Thoracic aorta (tissue), 2 donors: ENCODE measurements at places on chromosomes 3 and 15.

DNA sequence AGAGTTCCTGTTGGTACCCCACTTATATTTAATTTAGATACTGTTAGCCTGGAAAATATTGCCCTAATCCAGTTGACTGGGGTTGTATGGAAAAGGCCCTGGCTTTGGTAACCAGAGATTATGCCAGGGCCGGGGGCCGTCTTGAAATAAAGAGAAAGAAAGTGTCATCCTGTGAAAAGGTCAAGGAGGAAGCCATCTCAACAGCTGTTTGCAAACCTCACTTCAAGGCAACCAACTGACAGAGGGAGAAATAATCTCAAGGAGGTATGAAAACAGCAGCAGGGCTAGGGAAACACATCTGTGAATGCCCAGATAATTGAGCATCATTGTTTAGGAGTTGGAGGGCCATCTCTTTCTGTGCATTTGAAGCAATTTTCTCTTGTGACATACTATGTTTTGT, 190.8 kb downstream of the SUCLG2 start:
- no peak for DNase-seq

GRCh38 chr15:28943611-28944230, 57.9 kb downstream of the APBA2 start:
- DNase-seq = no peak

DNA sequence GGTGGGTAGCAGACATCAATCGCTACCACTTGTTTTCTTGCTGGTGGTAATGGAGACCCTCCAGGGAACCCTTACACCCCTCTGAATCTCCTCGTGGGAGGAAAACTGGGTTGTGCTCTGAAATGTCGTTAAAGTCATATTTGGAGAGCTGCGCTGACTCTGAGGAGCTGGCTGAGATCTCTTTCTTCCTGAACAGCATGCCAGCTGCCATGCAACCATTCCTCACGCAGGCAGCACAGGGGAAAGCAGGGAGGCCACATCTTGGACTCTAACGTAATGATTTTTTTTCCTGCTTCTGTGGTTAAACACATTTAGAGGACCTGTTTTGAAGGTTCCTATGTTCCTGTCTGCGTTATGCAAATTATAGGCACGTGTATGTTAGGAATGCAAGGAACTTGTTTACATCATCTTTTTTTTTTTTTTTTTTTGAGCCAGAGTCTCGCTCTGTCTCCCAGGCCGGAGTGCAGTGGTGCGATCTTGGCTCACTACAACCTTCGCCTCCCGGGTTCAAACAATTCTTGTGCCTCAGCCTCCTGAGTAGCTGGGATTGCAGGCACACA, 156.7 kb downstream of the TJP1 start:
- no peak for DNase-seq

- DNase-seq = no peak
These were observed 108.2 kb downstream of the TP63 start for GRCh38 chr3:189739378-189739777.

- DNase-seq = no peak
These were observed 364.9 kb downstream of the AGBL1 start for GRCh38 chr15:86444527-86444926.
